HuH-7 (cell line): ENCODE measurements at places on chromosomes 12 and 14.

GRCh38 chr12:44874981-44875416, 1.1 kb downstream of the NELL2 start:
- peak; percentile 12 for DNase-seq

GRCh38 chr12:56574210-56574609, 52.6 kb downstream of the RBMS2 start:
- no peak for DNase-seq

- no peak for DNase-seq
These were observed 13.9 kb upstream of the CCDC60 start for GRCh38 chr12:119320678-119321077.

- DNase-seq, result no peak
These were observed 118.9 kb downstream of the GARIN6 start for GRCh38 chr12:99766408-99766807.

DNA sequence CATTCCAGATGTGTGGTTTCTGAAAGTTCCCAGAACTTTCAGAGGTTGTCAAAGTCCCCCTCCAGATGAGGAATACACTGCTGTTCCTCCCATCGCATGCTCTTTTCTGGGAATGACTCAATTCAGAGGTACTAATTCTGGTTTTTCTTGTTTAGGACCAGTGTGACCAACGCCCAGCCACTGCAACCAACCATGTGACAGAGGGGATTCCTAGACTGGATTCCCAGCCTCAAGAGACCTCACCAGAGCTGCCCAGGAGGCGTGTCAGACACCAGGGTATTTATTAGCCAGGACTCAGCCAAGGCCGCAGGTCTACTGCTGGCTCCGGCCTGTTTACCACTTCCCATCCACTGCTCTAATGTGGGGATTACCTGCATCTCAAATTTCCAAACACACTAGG, 24.2 kb downstream of the TRAFD1 start:
- DNase-seq, result no peak

- no peak for DNase-seq
These were observed 2.9 kb downstream of the RAD52 start for GRCh38 chr12:946631-947030.

DNA sequence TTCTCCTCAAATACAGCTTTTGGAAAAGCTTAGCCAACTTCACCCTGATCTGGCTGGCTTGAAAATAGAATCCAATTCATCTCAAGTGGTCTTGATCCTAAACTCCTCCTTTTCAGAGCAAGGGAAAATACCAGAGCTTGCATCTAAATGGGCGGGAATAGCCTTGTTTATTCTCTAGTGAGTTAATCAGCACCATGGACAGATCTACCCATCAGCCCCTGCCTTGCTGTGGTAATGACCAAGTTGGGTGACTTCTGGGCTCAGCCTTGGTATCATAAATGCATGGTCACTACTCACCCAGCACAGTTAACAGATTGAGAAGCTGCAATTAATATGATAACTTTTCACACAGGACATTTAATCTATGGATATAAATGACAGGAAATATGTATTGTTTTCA, 196.6 kb downstream of the GLT1D1 start:
- DNase-seq, result no peak

DNA sequence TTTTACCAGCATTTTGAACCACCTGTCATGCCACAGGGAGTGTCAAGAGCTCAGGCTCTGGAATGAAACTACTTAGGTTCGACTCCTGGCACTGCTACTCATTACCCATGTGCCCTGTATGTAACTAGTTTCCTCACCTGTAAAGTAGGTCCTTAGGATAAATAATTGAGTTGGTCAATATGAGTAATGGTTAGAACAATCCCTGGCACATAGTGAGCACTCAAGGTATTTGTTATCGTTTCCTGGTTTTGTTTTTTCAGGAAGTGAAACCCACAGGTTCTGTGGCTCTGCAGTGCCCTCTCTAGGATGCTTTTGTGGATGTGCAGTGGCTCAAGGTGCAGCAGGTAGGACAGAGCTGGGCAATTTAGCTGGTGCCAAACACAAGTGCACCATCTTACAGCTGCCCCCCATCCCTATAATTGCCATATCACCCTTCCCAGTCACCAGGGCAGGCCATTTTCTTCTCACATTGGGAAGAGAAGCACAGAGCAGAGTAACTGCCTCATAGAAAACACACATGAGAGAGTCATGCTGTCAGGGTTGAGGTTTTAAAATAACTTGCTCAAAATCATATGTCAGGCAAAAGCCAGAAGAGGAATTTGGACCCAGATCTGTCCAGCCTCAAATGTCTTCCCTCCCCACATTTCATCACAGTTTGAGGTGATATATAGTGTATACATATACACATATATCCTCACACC, 297.5 kb downstream of the RPAP3 start:
- DNase-seq, result peak; percentile 47
